ENCODE measurements at places on chromosomes 12 and 14.

DNA sequence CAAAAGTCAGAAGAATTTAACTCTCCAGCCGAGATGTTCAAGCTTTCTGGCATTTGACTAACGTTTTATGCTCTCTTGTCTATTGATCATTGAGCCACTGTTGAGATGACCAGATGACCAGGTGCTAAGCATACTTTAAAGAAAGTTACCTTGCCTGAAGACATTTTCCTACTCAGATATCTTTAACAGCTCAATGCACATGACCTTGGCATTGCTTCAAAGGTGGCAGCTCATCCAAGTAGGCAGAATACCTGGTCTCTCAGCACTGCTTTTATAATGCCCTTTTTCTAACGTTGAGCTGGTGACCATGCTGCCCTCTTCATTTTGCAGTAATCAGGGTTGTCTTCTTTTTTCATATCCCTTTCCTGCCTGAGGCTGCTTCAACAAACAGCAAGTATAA is 358.1 kb downstream of the RAD51B start:
- DNase-seq = no peak

DNA sequence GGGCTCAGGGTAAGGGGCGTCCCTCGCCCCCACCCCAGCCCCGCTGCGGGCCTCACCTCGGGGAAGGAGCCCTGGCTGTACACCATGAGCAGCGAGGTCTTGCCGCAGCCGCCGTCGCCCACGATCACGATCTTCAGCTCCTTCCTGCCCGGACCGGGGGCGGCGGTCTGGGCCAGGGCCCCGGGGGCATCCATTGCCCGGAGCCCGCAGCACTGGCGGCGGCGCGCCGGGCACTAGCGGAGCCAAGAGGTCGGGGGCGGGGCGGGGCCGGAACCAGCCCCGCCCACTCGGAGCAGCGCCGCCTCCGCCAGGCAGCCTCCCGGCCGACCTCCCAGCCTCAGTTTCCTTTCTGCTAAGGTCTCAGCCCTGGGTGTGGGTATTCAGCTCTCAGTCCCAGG is at the start of gene RHOF:
TSS of gene RHOF (minus strand) at position 249 of the 398 bp plus-strand sequence. CDS start at position 194, 55 bp downstream.
- DNase-seq = no peak

GRCh38 chr14:91484186-91484585 is 25.9 kb downstream of the PPP4R3A start:
- DNase-seq = no peak

DNA sequence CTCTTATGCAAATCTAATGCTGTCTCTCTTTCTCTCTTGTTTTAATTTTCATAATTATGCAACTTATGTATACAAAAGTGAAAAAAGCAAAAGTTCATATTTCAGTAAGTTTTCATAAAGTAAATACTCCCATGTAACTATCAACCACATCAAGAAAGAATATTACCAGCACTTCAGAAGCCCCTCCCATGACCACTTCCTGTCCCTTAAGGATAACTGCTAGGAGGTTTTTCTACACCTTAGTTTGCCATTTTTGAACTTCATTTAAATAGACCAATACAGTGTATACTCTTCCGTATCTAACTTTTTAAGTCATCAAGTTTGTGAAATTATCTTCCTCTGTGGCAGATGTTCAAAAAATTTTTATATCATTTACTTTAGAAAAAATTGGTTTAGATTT is 547 bp upstream of the OR4K15 start:
- peak; percentile 71 for DNase-seq

GRCh38 chr14:46230540-46230939 is 421.0 kb downstream of the RPL10L start:
- DNase-seq = no peak

GRCh38 chr14:62156052-62156451 is 393.8 kb downstream of the SNAPC1 start:
- DNase-seq = no peak

DNA sequence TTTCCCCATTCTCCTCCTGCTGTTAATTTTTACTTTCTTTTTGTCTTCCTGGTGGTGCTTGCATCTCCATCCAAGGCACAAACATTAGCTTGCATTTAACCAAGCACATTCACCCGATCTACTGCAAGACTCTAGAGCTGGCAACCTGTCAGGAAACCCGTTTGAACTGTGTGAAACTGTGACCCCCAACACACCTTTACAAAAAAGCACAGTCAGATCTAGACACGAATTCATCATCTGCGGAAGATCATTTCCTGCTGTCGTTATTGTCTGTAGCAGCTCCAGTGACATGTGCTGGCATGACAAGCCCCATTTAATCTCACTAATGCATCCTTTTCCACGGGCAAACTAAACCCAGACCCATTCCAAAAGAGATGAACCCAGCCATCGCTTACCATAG is 340.5 kb downstream of the VRK1 start:
- DNase-seq = peak; percentile 9

DNA sequence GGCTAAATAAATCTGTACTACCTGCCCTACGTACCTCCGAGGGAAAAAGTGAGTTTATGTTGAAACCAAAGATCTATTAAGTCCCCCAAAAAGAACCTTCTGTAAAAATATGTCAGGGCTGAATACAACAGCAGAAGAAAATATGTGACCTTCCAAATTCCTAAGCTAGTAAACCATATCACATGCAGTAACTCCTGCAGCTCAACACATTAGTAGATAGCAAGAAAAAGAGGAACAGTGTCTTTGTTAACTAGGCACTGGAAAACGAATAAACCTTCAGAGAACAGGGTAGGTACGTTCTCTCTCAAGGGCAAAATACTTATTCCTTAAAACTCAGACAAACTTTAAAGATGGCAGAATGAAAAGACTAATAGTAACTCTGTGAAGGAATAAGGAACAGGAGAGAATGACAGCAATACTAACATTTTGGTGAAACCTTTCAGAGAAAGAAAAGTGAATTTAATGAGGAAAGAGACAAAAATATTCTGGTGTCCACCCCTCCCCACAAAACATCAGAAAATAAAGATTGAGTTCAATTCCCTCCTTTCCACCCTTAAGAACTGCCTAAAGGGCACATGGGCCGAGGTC is 18.0 kb downstream of the CBX5 start:
- no peak for DNase-seq

- DNase-seq = no peak
Measured at GRCh38 chr12:109831365-109831764, 1.8 kb downstream of the TRPV4 start.

GRCh38 chr12:118061873-118062843 is 1.2 kb upstream of the WSB2 start:
- peak; percentile 18 for DNase-seq

GRCh38 chr12:124053851-124054250 is 80.8 kb downstream of the ZNF664 start:
- no peak for DNase-seq

GRCh38 chr12:45209784-45210183 is 6.1 kb upstream of the ANO6 start:
- DNase-seq = no peak

GRCh38 chr12:8689681-8690080 is 8.1 kb upstream of the RIMKLB start:
- DNase-seq = no peak

GRCh38 chr14:104580961-104581360 is 1.4 kb downstream of the C14orf180 start:
- no peak for DNase-seq

GRCh38 chr14:31855262-31855661 is 221.8 kb upstream of the ARHGAP5 start:
- DNase-seq = no peak

GRCh38 chr14:79287976-79288375 is 923.3 kb downstream of the DIO2 start:
- DNase-seq = no peak

DNA sequence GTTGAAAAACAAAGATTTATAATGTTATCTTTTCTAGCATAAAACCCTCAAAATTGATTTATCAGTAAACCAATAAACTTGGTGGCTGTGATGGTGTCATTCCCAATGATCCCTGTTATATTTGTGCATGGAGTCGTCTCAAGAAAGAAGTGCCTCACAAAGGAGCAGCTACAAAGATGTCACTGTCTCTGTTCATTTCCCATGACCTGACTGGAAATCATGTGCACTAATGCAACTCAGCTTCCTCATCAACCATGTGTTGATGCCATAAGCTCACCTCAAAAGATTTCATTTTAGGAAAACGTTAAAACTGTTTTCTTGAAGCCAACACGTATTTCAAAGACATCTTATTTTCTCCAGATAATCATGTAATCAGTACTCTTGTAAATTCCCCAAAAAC is 28.8 kb downstream of the CLEC1A start:
- DNase-seq = no peak

GRCh38 chr12:128542844-128543243 is 275.9 kb downstream of the TMEM132C start:
- no peak for DNase-seq

DNA sequence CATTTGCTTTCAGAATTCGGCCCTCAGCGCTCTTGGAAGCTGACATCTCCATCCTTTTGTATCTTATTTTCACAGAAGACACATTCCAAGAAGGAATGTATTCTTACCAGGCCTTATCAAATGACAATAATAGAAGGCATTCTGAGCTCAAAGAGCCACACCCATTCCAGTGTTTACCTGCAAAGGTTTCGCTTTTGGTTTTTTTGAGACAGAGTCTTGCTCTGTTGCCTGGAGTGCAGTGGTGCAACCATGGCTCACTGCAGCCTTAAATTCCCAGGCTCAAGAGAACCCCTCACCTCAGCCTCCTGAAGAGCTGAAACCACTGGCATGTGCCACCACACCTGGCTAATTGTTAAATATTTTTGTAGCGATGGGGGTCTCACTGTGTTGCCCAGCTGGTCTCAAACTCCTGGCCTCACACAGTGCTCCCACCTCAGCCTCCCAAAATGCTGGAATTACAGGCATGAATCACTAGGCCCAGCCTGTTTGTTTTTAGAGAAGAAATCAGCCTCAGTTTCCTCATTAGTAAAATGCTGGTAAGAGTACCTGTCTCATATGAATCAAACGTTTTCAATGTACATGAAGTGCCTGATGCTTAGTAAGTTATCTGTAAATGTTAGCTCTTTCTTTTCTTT is 69.2 kb downstream of the SLC6A12 start:
- no peak for DNase-seq

DNA sequence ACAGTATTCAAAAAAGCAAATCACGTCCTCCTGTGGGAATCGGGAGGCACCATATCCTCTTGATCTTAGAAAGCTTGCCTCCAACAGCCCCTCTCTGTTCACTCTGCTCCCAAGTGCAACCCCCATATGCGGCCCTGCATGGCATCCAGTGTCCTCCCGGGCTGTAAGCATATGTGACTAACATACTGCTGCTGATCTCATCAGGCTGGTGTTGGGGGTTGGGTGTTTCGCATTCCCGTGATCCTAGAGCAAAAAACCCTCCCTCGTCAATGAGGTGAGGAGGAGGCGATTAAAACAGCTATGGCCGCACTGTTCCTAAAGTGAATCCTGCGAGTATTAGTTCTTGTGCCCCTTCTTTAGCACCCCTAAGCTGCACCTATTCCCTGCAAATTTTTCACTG is 28.1 kb upstream of the PPM1A start:
- no peak for DNase-seq

DNA sequence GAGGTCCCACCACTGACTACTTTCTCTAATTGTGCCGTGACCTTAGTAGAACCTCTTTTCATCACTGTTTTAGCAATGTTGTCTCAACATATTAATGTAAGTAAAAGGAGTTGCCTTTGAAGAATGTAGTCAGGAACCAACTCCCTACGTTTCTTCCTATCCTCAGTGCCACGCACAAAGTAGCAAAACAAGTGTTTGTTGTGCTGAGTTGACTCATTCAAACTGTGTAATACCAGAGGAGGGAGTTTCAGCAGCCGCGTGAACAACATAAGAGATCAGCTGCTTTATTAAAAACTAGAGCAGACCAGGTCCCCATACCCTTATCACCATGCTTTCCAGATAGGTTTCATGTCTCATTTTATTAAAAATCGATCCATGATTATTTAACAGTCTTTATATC is 19.1 kb downstream of the PLBD1 start:
- DNase-seq = no peak

DNA sequence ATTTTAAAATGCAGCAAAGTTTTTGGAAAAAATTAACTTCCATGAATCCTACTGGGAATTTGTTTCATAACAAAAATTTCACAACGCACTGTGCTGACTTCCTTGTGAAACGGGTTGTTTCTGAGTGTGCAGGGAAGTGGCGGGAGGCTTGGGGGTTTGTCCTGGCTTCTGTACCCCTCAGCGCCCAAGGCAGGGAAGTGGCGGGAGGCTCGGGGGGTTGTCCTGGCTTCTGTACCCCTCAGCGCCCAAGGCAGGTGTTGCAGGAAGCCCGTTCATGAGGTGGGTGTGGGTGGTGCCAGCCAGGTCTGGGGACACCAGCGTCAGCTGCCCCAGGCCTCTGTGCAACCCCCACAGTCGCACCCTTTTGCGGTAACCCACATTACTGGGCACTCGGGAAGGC is 25.1 kb downstream of the ADGRD1 start:
- DNase-seq = no peak

DNA sequence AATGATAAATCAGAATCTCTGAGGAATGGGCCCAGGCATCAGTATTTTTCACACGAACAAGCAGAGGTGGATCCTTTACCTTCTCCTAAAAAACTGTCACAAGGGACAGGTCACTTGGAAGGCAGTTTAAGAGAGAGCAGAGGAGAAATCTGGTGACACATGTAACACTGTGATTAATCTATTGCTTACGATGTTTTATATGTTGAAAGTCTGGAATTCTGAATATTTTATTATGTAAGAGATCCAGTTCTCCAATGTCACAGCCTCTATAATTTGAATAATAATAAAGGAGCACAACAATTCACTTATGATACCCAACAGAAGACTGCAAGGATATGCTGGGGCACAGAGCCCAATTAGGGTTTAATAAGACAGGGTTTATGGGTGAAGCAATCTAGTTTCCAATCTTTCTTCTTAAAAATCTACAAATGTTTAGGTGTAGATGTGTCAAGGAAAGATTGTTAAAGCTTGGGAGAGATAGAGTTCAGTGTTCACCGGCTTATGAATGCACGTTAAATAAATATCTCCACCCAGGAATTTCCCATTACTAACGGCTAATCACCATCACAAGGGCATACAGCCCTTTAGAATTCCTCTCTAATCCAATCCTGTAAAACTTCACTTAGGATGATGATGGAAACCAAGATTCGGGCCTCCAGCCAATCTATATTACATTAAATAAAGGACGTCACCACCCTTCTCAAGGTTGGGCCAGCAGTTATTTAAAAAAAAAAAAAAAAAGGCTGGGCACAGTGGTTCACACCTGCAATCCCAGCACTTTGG is 23.4 kb downstream of the DUSP16 start:
- no peak for DNase-seq

GRCh38 chr14:105282098-105282725 is 18.6 kb downstream of the BRF1 start:
- DNase-seq = no peak

- DNase-seq = no peak
Measured at GRCh38 chr12:108597559-108598471, at the start of gene TMEM119. Gene TMEM119 (minus strand): TSS chr12:108598084. CDS start chr12:108592383, 5,701 bp downstream.

DNA sequence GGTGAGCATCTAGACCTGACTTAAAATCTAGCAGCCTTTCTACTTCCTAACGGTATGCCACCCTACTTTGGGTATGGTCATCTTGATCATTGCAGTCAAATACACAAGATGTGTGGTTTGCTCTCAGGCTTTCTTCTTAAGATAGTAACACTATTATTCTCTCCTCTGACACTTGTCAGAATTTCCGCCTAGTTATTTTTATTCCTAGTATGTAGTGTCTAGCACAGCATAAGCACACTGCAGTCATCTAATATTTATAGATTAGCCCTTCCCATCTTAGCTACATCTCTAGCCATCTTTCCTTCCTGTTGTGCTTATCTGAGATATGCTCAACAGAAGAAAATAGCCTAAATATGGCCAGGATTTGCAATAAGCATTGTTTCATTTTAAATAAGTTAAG is 180.1 kb downstream of the C12orf50 start:
- DNase-seq = no peak

All from CD4-positive, alpha-beta memory T cell (primary cell).